Esophagus mucosa (tissue), 1 donor: ENCODE measurements at places on chromosomes 5 and 9.

DNA sequence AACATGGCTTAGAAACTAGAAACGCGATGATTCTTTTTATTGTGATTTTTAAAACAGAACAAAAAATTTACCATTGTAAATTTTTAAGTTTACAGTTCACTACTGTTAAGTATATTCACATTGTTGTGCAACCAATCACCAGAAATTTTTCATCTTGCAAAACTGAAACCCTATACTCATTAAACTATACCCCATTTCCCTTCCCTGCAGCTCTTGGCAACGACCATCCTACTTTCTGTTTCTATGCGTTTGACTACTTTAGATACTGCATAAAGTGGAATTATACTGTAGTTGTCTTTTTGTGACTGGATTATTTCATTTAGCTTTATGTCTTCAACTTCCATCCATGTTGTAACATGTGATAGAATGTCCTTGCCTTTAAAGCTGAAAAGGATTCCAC lies 52.5 kb downstream of the SPOCK1 start:
- ATAC-seq, result no peak

DNA sequence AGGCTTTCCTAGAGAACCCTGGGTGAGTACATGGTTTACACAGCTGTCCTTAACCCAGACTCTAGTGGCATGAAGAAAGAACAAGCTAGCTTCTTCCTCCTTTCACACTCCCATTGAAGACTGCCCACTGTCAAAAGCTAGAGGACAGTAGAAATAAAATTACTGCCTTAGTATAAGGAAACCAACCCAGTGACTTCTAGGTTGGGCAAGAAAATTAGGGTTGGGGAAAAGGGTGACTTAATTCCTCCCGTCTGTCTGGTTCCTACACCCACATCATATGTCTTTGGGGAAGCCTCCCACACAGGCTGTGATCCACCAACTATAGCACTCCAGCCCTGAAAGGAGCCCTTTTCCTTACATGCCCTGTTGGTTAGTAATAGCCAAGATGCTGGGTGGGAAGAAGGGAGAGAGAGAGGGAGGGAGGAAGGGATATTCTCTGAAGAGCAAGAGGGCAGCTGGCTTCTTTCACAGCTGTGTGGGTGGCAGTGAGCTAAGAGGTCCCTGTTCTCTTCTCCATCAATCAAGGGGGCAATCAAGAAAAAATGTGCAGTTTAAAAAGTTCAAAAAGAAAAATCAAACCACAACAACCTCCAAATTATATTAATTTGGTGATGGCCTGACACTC lies 21.7 kb downstream of the HBEGF start:
- peak; percentile 35 for ATAC-seq

DNA sequence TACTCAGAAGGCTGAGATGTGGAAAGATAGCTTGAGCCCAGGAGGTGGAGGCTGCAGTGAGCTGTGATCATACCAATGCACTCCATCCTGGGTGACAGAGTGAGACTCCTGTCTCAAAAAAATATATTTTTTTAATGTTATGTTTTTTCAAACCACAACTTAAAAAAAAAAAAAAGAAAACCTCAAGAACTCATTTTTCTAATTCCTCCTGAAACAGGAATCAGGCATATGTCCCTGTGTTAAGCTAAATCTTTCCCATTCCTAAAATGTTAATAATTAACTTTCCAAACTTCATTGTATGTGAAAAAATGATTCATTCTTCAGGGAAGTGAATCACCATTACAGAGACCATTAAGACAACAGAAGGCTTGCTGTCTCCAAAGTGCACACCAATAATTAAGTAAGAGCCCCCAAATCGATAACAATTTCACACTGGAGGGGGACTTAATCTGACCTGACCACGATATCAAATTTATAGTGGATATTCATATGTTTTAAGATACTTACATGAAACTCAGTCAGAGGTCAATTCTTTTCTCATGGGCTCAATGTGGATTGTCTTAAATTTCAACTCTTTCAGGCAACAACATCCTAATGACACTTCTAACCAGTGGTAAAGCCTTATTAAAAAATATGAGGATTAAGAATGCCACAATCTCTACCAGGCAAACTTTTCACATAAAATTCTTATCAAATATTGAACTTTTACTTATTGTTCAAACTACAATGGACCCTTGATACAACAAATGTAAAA lies 5.2 kb downstream of the CEMIP2 start:
- ATAC-seq, result no peak

DNA sequence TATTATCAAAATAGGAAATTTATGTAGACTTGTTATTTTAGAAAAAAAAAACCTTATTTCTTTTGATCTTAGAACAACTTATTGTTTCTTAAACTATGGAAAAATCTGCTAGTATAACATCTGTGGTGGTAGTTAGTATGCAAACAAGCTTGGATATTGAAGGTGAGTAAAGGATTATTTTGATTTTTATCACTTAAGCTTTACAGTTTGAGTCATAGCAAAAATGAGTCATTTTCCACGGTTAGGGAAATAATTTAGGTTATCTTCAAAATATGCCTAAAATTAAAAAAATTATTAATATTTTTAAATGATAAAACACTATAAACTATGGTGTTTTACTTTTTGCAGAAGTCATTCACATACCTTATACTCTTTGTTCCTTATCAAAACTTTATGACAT lies 107.2 kb upstream of the DHFR start:
- ATAC-seq, result no peak

DNA sequence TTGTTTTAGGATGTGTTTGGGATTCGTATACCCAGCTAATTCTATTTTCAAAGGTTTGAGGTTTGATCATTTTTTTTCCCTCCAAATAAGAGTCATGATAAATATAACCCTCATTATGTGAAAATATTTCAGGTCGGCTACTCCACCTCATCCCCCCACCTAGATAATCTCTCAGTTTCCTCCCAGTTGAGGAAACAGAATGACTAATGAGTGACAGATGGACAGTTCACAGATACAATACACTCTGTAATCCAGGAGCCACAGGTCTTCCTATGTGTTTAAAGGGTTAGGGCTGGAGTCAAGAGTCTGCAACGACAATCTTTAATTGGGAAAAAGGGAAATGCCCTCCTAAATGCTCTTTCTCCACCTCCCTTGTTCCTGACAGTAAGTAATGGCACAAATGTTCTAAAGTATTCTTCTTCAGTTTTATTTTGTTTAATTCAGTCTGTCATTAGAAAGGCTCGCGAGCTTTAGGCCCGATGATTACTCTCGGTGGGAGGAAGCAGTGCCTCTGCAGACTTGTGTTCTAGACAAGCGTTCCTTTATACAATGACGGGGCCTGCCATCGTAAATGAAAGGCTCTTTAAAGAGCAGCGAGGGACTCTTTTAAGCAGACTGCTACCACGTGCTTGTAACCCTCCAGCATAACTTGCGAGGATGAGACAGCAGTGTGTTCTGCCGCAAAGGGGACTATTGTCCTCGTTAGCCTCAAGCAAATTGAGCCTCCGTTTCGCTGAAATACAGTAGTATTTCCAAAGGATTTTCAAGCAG lies 69.0 kb downstream of the MEF2C start:
- no peak for ATAC-seq

- no peak for ATAC-seq
Observed at GRCh38 chr9:133607381-133607780, 1.8 kb downstream of the FAM163B start.

- ATAC-seq, result no peak
Observed at GRCh38 chr5:72465601-72466563, 41.3 kb downstream of the ZNF366 start.

- no peak for ATAC-seq
Observed at GRCh38 chr5:109558952-109559351, 130.8 kb upstream of the MAN2A1 start.

DNA sequence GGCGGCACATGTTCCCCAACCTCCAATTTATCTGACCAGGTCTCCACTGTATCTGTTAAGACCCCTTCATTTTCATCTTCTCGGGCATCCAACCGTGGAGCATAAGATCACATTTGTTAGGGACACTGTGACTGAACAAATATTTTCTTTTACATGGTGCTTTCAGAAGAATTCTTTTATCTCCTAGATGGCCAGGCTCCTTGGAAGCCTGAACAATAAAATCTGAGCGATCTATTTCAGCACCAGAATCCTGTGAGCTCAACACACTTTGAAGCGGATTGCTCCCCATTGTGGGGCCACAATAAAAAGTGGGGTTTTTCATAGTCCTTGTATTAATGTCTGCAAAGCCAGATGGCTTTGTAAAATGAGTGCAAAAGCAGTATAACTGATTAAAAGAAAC lies 273.7 kb downstream of the CD180 start:
- no peak for ATAC-seq
